ENCODE measurements at places on chromosomes 16 and 17. TPM values are rescaled to one million over a fixed set of nuclear protein-coding genes. Genes with fewer than 3 reads are reported as not detected.

DNA sequence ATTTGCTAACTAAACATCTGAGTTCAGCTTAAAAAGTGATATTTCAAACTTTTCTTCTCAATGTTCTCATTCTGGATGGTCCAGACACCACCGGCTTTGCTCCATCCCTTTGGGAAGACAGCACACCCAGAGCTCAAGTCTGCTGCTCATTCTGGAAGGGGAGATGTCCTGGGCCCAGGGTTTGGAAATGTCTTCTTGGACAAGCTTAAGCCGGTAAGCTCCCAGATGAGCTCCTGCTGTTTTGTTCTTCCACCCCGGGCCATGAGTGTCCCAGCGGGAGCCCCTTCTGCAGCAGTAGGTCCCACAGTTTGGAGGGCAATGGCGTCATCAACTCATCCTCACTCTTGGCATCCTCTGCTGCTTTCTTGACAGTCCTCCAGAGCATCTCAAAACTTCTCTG is 105.2 kb downstream of the TMEM100 start:
- no peak for DNase-seq

GRCh38 chr16:89244754-89245153 is 27.3 kb downstream of the ZNF778 start:
- no peak for DNase-seq

GRCh38 chr16:49817754-49818507 is 38.0 kb downstream of the ZNF423 start:
- no peak for DNase-seq

DNA sequence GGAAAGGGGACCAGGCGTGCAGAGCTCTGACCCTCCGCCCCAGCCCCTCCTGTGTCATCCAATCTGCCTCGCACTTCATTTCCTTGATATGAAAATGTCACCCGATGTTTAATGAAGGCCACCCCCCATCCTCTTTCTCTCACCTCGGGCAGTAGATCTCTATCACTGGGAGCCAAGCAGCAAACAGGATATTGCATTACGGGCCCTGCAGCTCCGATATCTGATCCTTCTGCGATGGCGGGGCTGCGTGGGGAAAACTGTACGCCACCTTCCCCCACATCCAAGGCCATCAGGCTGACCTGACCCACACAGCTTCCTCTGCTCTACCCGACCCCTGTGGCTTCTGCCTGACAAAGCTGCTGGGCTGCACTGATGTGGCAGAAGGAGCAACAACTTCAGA is 74.9 kb downstream of the DYNLRB2 start:
- DNase-seq, result no peak

- DNase-seq, result no peak
These were observed 30.9 kb downstream of the IL4R start for GRCh38 chr16:27344721-27345120.

DNA sequence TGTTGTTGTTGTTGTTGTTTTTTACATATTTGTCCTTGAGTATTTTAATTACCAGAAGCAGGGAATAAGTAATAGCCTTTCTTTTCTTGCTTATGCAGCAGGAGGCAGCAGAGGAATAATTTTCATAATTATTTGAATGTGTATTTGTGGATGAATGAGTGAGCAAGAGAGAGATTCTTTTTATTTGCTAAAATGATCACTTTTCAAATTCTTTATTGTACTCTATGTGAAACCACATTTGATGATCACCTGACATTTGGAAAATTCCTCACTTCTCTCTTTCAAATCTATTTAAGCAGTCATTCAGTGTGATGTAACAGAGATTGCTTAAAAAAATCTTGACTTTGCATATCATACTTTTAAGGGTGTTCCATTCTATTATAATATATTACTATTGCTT is 223.6 kb downstream of the BCAS3 start:
- DNase-seq, result no peak

DNA sequence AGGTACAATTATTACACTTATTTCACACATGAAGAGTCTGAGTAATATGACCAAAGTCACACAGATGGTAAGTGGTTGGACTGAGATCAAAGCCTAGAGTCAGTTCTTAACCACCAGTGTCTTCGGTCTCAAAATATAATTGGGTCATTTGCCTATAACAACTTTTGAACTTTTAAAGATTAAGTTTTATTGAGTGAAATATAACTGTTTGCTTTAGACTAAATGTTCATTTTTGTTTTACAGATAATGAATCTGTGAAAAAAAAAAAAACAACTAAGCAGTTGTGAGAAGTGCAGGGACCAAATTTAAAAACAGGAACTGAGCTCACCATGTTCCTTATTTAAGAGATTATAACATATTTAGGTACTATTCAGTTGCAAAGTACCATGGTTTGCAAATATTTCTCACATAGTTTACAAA is 150.1 kb downstream of the ITFG1 start:
- DNase-seq, result no peak

DNA sequence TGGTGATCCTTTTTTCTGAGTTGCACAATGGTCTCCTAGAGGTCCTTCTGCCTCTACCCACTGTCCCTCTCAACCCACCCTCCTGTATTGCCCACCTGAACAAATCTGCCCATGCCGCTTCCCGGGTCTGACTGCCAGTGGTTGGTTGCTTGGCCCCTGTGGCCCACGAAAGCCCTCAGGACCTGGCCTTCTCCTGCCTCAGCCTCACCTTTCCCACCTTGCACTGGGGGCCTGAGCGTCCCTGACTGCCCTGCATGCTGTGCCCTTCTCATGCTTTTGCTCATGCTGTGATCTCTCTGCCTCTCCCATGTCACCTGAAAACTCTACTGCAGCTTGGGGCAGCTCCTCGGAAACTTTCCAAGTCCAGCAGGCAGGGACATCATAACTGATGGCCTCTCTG is 13.8 kb upstream of the KDM6B start:
- DNase-seq, result no peak

ATP2C2 gene
- 1.5 TPM for polyA plus RNA-seq

PLA2G10 gene
- polyA plus RNA-seq, result 0.34 TPM

All from right renal pelvis (tissue), 4 donors.